ENCODE measurements at places on chromosomes 3 and 15. TPM values are rescaled to one million over a fixed set of nuclear protein-coding genes. Genes with fewer than 3 reads are reported as not detected.

DNA sequence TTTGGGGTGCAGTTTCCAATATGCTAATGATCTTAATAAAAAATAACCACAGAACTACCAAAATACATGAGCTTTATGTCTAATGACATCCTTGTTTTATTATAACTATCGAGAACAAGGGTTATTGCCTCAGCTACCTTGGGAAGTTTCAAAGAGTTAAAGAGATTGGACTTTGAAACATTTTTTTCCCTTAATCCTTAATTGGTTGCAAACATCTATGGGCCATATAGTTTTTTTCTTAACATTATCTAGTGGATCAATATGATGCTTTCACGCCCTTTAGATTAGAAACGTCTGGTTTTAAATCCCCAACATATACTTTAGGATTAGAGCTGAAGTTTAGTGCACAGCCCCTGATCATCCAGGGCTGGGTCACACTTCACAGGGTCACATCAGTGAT lies 219.2 kb upstream of the SGO1 start:
- DNase-seq = no peak

DNA sequence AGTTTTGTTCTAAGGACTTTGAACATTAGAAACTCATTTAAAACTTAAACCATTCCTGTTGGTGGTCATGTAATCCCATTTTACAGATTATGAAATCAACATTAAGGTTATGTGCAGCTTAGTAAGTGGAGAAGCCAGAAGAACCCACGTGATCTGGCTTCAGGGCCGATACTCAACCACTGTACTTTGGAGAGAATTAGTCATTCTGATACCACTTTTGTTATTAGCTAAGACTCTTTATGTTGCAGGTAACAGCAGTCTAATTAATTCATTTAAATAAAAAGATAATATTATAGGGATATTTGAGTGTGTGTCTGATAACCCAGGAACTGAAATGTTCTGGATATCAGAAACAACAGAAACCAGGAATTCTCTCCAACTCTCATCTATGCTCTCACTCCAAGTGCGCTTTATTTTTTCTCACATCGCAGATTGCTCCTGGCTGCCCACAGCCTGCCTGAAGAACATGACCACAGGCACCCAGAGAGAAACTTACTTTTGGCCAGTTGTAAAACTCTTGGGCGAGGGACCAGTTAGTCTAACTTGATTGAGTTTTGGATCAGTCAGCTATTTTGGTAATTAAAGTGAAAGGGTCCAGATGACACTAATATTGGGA lies 25.2 kb downstream of the UBE2E1 start:
- DNase-seq = no peak

DNA sequence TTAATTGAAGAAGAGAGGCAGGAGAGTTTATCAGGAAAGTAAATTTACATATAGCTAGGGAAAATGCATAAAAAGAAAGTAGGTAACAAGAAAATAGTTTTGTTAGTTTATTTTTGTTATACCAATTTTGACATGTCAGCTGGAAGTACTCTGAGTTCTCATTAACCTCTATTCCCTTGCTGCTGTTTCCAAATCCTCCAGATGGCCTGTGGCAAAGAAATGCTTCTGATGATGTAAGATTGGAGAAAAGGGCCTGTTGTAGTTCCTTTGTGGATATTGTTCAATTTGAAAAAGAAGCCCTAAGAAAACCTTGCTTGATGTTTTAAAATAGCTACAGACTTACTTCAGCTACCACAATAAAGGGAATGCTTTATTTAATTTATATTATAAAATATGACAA lies 192.9 kb upstream of the SLITRK3 start:
- DNase-seq = no peak

DNA sequence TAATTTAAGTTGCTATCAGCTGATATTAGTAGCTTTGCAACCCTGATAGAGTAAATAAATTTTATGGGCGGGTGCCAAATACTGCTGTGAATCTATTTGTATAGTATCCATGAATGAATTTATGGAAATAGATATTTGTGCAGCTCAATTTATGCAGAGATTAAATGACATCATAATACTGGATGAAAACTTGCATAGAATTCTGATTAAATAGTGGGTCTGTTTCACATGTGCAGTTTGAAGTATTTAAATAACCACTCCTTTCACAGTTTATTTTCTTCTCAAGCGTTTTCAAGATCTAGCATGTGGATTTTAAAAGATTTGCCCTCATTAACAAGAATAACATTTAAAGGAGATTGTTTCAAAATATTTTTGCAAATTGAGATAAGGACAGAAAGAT lies 70.0 kb downstream of the ECT2 start:
- no peak for DNase-seq

DNA sequence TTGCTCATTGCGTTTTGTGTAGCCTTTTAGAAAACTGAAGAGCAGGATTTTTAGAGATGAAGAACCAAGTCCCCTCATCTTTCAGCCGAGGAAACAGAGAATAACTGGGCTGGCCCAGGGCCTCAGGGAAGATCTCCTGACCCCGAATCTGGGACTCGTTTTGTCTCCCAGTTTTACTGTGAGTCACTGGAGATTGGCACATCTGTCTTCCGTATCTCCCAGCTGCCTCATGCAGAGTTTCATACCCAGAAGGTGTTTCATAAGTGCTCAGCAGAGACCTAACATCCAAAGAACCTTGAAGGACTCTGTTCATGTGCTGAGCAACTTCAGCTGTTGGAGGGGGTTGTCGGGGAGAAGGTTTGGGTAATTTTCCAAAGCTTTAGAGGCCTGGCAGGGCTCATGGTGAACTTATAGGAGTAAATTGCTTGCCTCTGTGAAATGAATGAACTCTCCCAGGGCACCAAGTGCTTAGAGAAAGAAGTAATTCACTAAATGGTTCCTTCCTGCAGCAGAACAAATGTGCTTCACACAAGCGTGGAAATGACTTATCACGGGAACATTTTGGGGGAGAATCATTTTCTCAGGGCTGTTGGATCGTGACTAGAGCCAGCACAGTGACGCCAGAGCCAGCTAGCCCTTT lies 121.4 kb downstream of the FAM43A start:
- DNase-seq = no peak

- no peak for DNase-seq
Measured at GRCh38 chr3:194306109-194306686, 44.9 kb downstream of the CPN2 start.

DNA sequence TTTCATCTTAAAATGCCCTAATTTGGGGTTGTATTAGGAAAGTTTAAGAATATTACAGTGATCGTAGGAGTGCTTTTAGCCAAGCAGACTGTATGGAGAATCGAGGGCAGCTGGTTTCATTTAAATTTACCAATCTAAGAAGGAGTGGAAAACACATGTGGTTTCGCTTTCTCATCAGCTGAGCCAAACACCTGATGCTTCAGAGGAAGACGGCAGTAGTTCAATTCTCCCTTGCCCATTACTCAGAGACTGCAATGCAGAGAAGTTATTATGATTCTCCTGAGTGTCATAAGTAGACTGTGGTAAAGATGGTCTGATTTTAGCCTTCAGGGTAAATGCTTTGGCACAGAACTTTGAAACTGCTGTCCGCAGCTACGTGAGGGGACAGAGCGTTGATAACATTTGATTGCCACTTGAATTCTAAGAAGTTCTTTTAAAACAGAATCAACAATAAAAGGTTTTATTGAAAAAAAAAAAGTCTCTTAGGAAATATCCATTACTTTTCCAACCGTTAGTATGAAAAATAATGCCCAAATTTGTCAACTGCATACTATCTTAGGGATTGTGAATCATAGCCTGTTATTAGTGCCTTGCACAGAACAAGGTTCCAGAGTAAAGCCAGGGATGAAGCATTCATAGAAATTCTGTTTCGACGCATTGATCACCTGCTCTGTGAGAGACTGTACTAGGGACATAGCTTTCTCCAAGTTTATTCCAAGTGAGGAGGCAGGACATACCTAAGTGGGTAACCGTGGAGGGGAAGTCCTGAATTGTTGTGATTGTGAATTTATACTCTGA lies 25.6 kb downstream of the LYSMD4 start:
- DNase-seq = no peak

DNA sequence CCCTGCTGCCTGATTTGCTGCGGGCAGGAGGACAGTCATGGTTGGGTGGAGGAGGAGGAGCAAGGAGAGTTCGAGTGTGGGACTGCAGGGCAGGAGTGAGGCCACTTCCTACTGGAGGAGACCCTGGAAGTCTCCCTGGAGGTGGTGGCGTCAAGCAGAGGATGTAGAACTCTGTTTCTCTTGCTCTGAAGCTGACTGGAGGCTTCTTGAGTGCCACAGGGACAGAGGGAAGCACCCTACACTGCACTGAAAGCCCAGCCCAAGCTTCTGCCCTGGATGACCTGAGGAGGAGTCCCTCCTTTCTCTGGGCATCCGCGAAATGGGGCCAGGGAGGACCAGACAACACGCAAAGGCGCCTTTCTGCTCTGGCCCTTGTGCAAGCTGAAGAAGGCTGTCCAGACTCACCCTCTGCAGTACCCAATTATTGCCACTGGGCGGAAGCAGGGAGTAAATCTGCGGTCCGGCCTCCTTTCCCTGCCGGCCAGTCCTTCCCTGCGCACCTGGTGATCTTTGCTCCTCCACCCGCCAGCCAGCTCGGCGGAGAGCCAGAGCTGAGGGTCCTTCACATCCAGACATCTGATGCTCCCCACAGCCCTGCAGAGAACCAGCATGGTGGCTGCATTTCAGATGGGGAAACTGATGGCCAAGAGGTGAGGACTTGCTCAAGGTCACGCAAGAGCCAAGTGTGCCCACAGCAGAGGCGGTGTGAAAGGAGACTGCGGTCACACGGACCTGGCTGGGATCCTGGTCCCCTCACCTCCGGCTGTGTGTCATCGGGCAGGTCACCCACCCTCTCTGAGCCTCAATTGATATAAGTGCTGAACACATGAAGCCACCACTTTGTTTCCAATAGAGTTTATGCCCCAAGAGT lies 207.1 kb downstream of the TBC1D2B start:
- no peak for DNase-seq

GXYLT2 gene
- 0.13 TPM for total RNA-seq

All from dermis microvascular lymphatic vessel endothelial cell (primary cell).